CD4-positive, CD25-positive, alpha-beta regulatory T cell (primary cell): ENCODE measurements at places on chromosomes 16 and 17. TPM values are rescaled to one million over a fixed set of nuclear protein-coding genes. Genes with fewer than 3 reads are reported as not detected.

PPM1E gene
- not detected for total RNA-seq

ZACN gene
- 0.42 TPM for total RNA-seq

SOX9 gene
- total RNA-seq: not detected

C17orf78 gene
- not detected for total RNA-seq

GPR179 gene
- total RNA-seq: 0.07 TPM

ASB16 gene
- total RNA-seq: not detected

ATP2C2 gene
- not detected for total RNA-seq

MYH13 gene
- total RNA-seq: not detected

RAB40C gene
- total RNA-seq: 12.1 TPM

GRCh38 chr16:9913604-9914326 lies 268.5 kb downstream of the GRIN2A start:
- H3K27ac ChIP-seq: no peak overlapping the region
- no peak for DNase-seq
- no peaks in the 10 kb centered on the region for H3K27me3 ChIP-seq

DNA sequence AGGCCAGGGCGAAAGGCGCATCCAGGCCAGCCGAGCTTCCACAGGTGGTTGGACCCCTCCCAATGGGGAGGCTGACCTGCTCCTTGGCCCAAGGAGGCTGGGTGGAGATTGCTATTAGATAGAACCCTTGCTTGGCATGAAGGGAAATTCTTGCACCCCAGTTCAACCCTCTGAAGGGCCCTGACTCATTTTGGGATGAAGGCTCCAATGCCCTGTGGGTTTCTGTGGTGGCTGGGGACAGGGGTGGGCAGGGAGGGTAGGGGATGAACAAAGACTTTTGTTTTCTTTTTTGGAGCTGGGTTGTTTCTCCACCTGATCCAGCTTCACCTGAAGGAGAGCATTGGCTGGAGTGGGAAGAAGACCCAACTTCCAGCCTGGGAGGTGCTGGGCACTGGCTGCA lies 16.7 kb upstream of the TBX21 start:
- H3K27me3 ChIP-seq: no peaks in the 10 kb centered on the region
- DNase-seq: no peak
- no peak overlapping the region for H3K27ac ChIP-seq
- H3K4me3 ChIP-seq: no peak overlapping the region

DNA sequence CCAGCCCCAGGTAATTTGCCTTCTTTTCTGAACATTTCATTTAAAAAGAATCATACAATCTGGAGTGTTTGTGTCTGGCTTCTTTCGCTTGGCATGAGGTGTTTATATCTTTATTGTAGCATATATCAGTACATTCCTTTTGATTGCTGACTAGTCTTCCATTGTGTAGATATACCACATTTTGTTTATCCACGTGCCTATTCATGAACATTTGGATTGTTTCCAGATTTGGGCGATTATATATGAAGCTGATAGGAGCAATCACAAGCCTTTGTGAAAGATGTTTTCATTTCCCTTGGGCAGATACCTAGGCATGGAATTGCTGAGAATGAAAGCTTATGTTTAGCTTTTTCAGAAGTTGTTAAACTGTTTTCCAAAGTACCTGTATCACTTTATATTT lies 120.3 kb downstream of the AATF start:
- no peak overlapping the region for H3K27ac ChIP-seq
- H3K27me3 ChIP-seq: no peaks in the 10 kb centered on the region
- no peaks in the 10 kb centered on the region for H3K4me1 ChIP-seq
- no peak for DNase-seq

DNA sequence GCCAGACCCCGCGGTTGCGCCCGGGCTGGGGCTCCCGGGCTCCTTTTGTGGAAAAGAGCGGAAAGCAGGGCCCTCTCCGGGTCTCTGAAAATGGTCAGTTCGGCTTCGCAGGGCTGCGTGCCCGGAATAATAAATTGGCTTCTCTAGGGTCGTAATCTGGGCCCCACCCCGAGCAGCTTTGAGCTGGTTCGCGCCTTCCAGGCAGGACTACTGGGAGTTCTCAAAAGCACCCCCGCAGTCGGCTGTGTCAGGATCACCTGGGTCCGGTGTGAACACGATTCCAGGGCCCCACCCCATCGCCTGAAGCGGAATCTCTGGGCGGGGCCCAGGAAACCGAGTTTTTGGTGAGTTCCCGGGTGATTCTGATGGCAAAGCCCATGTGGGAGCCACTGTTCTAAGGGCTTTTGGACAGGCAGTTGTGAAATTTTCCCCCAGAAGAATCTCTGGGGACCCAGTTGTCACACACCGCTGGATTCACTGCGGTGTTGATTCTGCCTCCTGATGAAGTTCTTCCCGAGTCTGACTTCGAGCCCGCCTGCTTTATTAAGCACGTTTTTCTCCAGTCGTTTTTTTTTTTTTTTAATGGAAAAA lies 77.0 kb downstream of the MRC2 start:
- H3K4me1 ChIP-seq: peaks cover 10% of the 10 kb centered on the region
- H3K27ac ChIP-seq: no peak overlapping the region
- no peak for DNase-seq
- no peaks in the 10 kb centered on the region for H3K27me3 ChIP-seq
- H3K4me3 ChIP-seq: no peak overlapping the region
- H3K36me3 ChIP-seq: no peaks in the 10 kb centered on the region

DNA sequence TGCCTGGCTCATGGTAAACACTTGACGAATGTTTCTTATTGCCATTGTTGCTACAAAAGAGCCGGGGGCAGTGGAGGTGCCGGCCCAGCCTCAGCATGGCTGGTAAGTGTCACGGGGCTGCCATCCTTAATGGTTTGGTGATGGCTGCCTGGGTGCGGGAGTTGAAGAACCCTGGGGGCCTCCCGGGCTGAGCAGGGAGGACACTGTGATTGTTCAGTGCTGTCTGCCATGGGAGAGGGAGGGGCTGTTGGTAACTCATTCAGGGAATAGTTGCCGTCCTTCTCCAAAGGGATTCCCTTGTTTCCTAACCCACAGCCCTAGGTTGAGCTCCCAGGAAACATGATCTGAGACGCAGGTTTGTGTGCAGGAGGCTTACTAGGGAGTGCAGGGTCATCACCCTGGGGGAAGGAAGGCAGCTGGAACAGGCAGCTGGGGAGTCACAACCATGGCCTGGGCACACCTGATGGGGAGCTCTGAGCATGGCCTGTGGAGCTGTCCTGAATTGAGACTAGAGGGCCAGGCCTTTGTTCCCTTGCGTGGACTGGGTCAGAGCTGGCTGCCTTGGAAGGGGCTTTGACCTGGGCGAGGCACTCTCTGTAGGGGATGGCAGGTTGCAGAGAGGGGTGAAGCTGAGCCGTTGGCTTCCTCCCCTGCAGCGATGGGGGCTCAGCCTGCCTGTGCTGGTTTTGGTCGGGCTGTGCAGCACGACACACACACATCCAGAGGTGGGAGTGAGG lies 85.7 kb downstream of the PLCG2 start:
- H3K27me3 ChIP-seq: no peaks in the 10 kb centered on the region
- H3K36me3 ChIP-seq: no peaks in the 10 kb centered on the region
- no peak overlapping the region for H3K4me3 ChIP-seq
- H3K27ac ChIP-seq: no peak overlapping the region
- no peaks in the 10 kb centered on the region for H3K4me1 ChIP-seq

- DNase-seq: no peak
- H3K36me3 ChIP-seq: no peaks in the 10 kb centered on the region
- no peak overlapping the region for H3K4me3 ChIP-seq
Measured at GRCh38 chr17:72065556-72065955, 55.3 kb upstream of the SOX9 start.

DNA sequence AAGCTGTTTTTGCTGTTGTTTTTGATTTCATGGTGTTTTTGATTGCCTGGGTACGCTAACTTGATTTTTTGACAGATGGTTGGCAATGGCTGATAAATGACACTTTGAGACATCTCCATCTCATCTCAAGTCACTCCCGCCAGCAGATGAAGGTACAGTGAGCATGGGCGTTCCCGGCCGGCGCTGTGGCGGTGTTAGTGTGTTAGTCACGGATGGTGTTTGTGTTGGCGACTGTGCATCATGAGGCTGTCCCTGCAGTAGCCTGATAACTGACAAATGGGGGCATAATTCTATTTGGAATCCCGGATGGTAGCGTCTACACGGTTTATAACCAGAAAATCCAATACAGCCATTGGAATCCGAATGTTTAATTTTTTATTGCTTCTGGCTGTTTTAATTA lies 81.6 kb upstream of the ZNF750 start:
- no peak overlapping the region for H3K27ac ChIP-seq
- no peaks in the 10 kb centered on the region for H3K27me3 ChIP-seq
- H3K4me3 ChIP-seq: no peak overlapping the region

GRCh38 chr16:11355862-11356261 lies 10.6 kb downstream of the RMI2 start:
- DNase-seq: no peak
- no peaks in the 10 kb centered on the region for H3K36me3 ChIP-seq
- no peaks in the 10 kb centered on the region for H3K27me3 ChIP-seq
- H3K4me3 ChIP-seq: no peak overlapping the region

DNA sequence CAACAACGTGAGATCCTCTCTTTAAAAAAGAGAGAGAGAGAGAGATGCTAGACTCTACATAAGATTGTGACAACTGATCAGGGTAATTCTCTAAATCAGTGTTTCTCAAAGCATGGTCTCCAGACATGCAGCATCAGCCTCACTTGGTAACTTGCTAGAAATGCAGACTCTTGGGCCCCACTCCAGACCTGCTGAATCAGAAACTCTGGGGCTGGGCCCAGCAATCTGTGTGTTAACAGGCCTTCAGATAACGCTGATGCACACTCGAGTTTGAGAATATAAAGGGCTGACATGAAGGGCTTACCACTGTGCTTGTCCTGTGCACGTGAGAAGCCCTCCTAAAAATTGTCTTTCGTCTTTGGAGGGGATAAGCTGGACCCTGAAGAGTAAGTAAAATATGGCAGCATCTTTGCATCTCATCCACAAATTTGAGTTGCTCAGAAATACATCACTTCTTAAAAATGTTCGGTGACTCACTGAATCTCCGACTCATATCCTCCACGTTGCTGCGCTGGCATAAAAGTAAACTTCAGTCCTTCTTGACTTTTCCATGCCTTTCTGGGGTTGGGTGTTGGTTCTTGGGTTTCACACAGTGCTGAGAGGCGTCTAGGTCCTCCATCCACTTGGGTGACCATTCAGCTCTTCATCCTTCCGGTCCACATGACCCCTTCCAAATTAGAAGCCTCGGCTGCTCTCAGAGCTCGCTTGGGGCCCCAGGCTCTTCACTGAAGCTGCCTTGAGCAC lies 26.1 kb upstream of the KDM8 start:
- H3K36me3 ChIP-seq: no peaks in the 10 kb centered on the region
- H3K27ac ChIP-seq: no peak overlapping the region

GRCh38 chr17:79984045-79984840 lies 51.4 kb downstream of the TBC1D16 start:
- H3K27ac ChIP-seq: no peak overlapping the region
- H3K4me1 ChIP-seq: no peaks in the 10 kb centered on the region
- no peaks in the 10 kb centered on the region for H3K27me3 ChIP-seq
- DNase-seq: no peak
- H3K4me3 ChIP-seq: no peak overlapping the region

GRCh38 chr16:57299719-57300386 lies 15.4 kb upstream of the PLLP start:
- peaks cover 19% of the 10 kb centered on the region for H3K4me1 ChIP-seq
- no peaks in the 10 kb centered on the region for H3K27me3 ChIP-seq
- no peaks in the 10 kb centered on the region for H3K36me3 ChIP-seq
- peak overlapping the region; percentile 90 for H3K4me3 ChIP-seq

- H3K4me1 ChIP-seq: no peaks in the 10 kb centered on the region
- no peaks in the 10 kb centered on the region for H3K27me3 ChIP-seq
- no peak overlapping the region for H3K27ac ChIP-seq
- H3K36me3 ChIP-seq: no peaks in the 10 kb centered on the region
- no peak overlapping the region for H3K4me3 ChIP-seq
Measured at GRCh38 chr16:73025151-73025855, 22.6 kb downstream of the ZFHX3 start.

DNA sequence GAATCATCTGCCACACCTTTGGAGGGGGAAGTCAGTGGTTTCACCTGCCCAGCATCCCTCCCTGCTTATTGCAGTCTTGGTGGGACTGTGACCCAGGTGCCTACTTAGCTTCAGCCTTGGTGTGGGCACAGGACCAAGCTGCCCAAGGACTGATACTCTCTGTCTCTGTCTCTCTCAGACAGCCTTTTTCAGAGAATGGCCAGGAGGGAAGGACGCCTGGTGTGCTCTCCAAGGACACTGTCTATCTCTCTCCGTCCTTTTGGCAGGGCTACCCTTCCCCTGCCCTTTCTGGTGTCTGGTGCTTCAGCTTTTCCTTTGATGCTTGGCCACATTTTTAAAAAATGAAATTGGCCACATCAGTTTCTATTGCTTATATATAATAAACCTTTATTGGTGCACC lies 19.6 kb downstream of the PIK3R6 start:
- H3K4me1 ChIP-seq: no peaks in the 10 kb centered on the region
- H3K4me3 ChIP-seq: no peak overlapping the region
- no peaks in the 10 kb centered on the region for H3K36me3 ChIP-seq
- H3K27me3 ChIP-seq: no peaks in the 10 kb centered on the region
- DNase-seq: no peak

- no peaks in the 10 kb centered on the region for H3K4me1 ChIP-seq
- H3K27ac ChIP-seq: no peak overlapping the region
- H3K36me3 ChIP-seq: no peaks in the 10 kb centered on the region
- no peaks in the 10 kb centered on the region for H3K27me3 ChIP-seq
- no peak for DNase-seq
Measured at GRCh38 chr17:81646869-81647600, 9.3 kb downstream of the PDE6G start.

- H3K4me1 ChIP-seq: peaks cover 9% of the 10 kb centered on the region
- DNase-seq: no peak
- H3K4me3 ChIP-seq: no peak overlapping the region
- H3K36me3 ChIP-seq: no peaks in the 10 kb centered on the region
Measured at GRCh38 chr16:79750311-79750710, 149.8 kb upstream of the MAF start.

- DNase-seq: peak; percentile 73
- peaks cover 5% of the 10 kb centered on the region for H3K4me1 ChIP-seq
- no peaks in the 10 kb centered on the region for H3K36me3 ChIP-seq
- peaks cover 2% of the 10 kb centered on the region for H3K27me3 ChIP-seq
Measured at GRCh38 chr17:50626037-50626574, 8.6 kb upstream of the ABCC3 start.

GRCh38 chr17:76935331-76935730 lies 67.1 kb downstream of the MGAT5B start:
- no peaks in the 10 kb centered on the region for H3K27me3 ChIP-seq
- DNase-seq: no peak
- H3K4me3 ChIP-seq: no peak overlapping the region
- no peaks in the 10 kb centered on the region for H3K4me1 ChIP-seq
- no peaks in the 10 kb centered on the region for H3K36me3 ChIP-seq

GRCh38 chr17:7590743-7591142 lies 849 bp upstream of the SOX15 start:
- H3K36me3 ChIP-seq: peaks cover 55% of the 10 kb centered on the region
- H3K27ac ChIP-seq: no peak overlapping the region
- H3K27me3 ChIP-seq: no peaks in the 10 kb centered on the region
- no peak for DNase-seq
- peaks cover 3% of the 10 kb centered on the region for H3K4me1 ChIP-seq

GRCh38 chr17:80803451-80804428 lies 187.9 kb upstream of the CHMP6 start:
- H3K27ac ChIP-seq: no peak overlapping the region
- no peaks in the 10 kb centered on the region for H3K36me3 ChIP-seq
- no peaks in the 10 kb centered on the region for H3K27me3 ChIP-seq
- H3K4me1 ChIP-seq: no peaks in the 10 kb centered on the region
- no peak overlapping the region for H3K4me3 ChIP-seq
- no peak for DNase-seq
